ENCODE measurements at places on chromosomes 2 and 18.

DNA sequence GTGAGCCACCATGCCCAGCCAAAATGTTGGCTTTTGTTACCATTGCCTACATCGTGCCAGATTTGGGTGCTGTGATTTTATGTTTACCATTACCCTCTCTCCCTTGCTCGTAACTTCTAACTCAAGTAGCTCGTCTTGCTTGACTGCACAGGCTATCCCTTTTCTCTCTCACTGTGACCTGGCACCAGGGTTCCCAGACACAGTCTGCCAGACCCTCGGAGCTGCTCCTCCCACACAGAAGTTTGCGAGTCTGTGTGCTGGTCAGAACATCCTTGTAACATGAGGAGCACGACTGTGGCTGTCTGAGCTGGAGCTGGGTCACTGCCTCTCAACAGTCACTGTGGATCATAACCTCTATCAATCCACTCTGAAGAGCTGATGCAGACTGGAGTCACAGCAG lies 152.5 kb upstream of the ACKR3 start:
- no peak for DNase-seq

DNA sequence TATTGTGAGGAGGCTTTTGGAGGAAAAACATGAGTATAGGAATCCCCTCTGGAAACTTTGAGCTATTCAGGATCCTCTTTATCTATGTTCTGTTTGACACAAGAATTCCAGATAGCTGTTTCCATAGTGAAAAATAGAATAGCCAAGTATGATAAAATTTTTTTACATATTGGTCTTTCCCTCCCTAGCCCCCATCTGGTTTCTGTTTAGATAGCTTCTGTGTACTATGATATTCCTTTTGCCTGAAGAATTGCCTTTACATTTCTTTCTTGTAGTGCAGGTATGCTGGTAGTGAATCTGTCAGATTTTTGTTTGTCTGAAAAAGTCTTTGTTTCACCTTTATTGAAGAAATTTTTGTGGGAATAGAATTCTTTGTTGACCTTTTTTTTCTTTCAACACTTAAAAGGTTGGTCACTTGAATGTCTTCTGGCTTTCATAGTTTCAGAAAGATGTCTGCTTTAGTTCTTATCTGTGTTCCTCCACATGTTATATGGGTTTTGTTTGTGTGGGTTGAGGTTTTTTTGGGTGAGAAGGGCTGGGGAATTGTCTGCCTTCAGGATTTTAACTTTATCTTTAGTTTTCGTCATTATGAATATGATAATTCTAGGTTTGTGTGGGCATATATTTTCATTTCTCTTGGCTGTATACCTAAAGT lies 29.9 kb upstream of the FBLN7 start:
- DNase-seq, result no peak

- DNase-seq, result no peak
These were observed 239.3 kb downstream of the PRKCE start for GRCh38 chr2:45890819-45891218.

- DNase-seq, result no peak
These were observed 93.7 kb upstream of the HS6ST1 start for GRCh38 chr2:128412181-128412871.

GRCh38 chr2:109727929-109728447 lies 66.1 kb upstream of the RGPD5 start:
- no peak for DNase-seq

DNA sequence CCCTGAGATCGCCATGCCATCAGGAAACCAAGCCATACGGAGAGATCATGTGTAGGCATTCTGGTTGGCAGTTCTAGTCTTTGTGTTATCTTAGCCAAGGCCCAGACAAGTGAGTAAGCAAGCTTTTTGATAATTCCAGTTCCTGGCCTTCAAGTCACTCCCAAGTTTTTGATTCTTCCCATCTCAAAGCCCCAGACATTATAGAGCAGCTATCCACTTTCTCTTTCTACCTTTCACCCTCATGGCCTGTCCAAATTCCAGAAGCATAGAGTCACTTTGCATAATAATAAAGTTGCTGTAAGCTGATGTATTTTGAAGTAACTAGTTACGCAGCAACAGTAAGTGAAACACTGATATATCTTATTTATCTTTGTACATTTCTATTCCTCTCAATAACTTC lies 26.8 kb upstream of the IL1RL1 start:
- no peak for DNase-seq

GRCh38 chr2:237486819-237487448 lies at the start of gene MLPH:
TSS of gene MLPH (plus strand) at chr2:237487251. CDS start at chr2:237493427, 6,176 bp downstream.
- DNase-seq, result no peak

DNA sequence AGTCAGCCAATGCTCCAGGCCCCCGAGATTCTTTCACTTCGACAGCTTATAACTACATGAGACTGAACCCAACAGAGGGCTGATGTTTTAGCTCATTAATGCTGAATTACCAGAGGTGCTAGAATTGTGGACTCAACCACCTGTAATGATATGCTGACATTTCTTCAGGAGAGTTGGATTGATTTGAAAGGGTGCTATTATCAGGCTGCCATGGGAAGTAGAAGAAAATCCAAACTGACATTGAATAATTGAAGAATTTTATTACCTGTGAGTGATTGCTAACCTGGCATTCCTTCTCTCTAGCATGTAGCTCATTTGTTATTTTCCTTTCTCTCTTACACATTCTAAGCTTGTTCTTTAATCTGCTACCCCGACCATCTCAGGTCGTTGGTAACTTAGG lies 488.8 kb downstream of the PID1 start:
- no peak for DNase-seq

DNA sequence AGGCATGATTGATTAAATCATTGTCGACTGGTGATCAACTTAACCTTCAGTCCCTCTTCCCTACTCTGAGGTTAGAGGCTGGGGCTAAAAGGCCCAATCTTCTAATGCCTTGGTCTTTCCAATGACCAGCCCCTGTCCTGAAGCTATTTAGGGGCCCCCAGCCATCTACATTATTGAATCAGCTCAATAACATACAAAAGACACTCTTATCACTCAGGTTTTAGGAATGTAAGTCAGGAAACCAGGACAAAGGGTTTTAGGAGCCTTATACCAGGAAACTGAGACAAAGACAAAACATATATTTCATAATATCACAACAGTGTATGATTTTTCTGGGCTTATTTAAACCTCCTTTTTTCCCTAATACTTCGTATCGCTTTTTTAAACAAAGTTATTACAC lies 198.6 kb downstream of the RNF152 start:
- DNase-seq, result no peak

- peak; percentile 17 for DNase-seq
These were observed 76.0 kb downstream of the CD28 start for GRCh38 chr2:203782262-203782976.

GRCh38 chr2:239621611-239622010 lies 220.8 kb upstream of the HDAC4 start:
- DNase-seq, result no peak

DNA sequence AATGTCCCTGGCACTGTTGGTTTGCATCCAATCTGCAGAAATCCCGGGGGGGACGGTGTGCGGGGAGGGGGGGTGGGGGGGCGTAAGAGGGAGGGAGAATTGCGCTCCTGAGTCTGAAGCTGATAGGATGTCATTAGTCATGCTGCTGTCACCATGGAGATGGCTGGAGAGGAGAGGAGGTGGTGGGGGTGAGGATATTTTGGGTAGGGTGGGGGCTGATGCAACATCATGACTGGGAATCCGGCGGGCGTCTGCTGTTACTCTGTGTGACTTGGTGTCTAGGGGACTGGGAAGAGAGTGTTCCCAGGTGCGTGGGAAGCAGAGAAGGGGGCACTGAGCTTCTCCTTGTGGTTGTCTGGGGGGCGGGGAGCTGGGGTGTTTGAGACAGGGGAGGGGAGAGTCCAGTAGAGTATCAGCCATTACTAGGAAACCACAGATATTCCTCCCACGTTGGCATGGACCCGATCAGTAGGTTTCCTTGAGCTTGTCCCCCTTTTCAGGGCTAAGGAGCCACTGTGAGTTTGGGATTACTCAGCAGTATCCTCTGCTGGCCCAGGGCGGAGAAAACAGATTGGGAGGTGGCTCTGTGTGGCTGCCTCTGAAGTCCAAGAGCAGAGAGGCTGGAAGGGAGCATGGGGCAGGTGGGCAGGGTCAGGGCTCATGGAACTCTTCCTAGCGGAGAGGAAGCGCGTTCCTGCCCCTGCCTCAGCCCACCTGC lies 18.9 kb downstream of the TET3 start:
- no peak for DNase-seq

DNA sequence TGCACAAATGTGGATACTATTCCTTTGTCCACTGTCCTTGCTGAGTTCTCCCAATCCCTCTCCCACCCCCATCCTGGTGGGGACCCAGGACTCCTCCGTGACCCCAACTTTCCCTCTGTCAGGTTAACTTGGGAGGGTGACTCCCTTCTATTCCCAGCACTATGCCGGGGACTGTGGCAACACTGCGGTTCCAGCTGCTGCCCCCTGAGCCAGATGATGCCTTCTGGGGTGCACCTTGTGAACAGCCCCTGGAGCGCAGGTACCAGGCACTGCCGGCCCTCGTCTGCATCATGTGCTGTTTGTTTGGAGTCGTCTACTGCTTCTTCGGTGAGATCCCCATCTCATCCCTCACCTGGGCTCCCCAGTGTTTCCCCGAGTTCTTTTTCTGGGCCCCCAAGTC lies 739 bp downstream of the TMEM198 start:
- DNase-seq, result no peak

GRCh38 chr2:231965102-231965501 lies 3.6 kb downstream of the DIS3L2 start:
- no peak for DNase-seq

GRCh38 chr2:45012733-45013132 lies 3.5 kb upstream of the SIX2 start:
- DNase-seq, result no peak

GRCh38 chr2:223282221-223282620 lies 230.2 kb downstream of the KCNE4 start:
- DNase-seq, result no peak

GRCh38 chr2:72896446-72896845 lies 9.2 kb downstream of the SPR start:
- DNase-seq, result no peak

DNA sequence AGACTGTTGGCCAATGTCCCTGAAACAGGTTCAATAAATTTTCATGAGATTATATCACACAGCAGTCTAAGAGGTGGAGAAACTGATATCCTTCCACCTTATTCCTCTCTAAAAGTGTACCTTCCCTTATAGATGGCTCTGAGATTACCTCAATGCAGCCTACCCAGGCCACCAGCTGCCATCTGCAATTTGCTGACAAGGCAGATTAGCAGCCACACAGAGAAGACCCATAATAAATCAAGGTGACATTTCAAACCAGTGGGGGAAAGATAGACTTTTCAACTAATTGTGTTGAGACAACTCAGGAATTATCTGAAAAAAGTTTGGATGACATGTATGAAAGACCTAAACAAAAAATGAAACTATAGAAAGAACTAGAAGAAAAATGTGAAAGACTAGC lies 43.2 kb downstream of the ZBTB7C start:
- DNase-seq, result no peak

GRCh38 chr2:239157771-239158170 lies 243.0 kb downstream of the HDAC4 start:
- no peak for DNase-seq

GRCh38 chr2:33531549-33532059 lies 55.2 kb downstream of the RASGRP3 start:
- DNase-seq, result no peak

DNA sequence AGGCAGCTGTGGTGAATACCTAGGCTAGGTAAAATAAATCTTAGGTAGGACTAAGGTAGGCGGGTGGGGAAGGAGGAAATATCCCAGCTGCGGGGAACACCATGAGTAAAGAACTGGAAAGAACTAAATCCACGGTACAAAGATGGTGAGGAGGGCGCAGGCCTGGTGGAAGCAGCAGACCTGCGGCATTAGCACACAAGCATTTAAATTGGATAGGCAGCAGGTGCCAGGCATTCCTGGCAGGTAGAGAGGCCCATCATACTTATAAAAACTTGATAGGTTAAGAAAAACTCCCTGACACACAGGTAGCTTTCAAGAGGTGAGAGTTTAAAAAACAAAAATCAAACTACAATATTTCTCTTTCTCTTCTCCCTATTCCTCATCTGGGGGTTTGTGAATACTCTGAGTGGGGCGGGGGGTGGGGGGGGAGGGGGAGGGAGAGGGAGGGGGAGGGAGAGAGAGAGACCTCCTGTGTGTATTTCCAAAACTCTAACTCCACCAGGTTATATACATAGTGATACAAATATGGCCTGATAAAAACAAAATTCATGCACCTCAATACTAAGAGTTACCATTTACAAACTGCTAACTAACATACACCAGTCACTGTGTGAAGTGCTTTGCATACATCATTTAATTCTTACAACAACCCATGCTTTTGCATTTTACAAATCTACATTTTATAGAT lies 13.5 kb downstream of the AAK1 start:
- no peak for DNase-seq

DNA sequence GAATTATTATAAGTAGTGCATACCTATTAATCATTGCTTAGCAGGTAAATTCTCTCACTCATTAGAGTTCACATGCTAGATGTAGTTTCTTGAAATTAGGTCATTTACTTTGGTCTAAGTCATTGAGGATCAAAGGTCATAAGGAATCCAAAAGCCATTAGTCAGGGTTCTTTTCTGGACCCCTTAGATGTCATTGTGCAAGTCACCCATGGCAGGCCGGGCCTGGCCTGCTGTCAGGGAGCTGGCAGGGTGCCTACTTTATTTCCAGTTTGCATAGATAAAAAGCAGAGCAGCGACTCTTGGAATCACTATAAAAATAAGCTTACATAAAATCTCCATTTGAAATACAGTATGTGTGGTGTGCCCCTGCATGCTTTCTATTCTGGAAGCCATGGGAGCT lies 91.3 kb downstream of the MEIS1 start:
- DNase-seq, result no peak

DNA sequence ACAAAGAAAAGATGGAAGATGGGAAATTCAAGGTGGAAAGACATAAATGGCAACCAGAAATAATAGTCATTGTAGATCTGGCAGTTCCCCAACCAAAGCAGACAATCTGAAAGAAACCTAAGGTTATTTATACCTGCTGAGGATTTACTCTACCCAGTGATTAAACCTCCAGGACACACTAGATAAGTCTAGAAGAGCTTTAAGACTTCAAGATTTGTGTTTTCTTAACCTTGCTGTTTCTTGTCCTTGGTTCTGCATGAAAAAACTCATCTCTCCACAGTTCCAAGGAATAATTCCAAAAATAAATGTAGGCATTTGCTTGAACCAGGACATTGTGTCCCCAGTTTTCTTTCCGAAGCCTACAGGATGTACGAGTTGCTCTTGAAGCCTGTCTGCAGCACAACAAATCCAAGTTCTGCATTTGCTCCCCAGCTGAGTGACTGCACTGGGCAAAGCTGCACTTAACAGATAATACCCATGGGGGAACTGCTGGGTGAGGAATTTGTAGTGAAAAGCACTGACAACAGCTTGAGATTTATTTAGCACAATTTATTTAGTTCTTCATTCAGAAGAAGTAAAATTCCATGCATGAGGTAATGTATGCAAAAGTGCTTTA lies 19.8 kb downstream of the DTNA start:
- DNase-seq, result no peak

- DNase-seq, result peak; percentile 39
These were observed 33.6 kb upstream of the PTMA start for GRCh38 chr2:231674587-231675338.

- no peak for DNase-seq
These were observed 73.9 kb upstream of the TTC27 start for GRCh38 chr2:32553829-32554432.

All from activated naive CD4-positive, alpha-beta T cell (primary cell).